ENCODE measurements at places on chromosomes 3 and 15.

- no peak for DNase-seq
Measured at GRCh38 chr3:129016720-129017483, 15.8 kb downstream of the EFCC1 start.

DNA sequence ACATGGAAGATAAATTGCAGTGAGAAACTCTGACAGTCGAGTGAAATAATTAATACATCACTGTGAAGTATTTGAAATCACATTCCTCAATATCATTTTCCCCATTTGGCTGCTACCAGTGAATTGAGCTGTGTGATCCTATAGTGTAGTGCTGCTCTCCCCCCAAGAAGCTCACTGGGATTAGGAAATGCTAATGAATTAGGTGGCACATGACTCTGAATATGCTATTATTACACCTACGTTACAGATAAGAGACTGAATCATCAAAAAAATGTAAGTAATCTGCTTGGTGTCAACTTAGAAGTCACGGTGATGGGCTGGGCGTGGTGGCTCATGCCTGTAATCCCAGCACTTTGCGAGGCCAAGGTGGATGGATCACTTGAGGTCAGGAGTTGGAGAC is 34.7 kb upstream of the SYNM start:
- no peak for DNase-seq

- no peak for DNase-seq
Measured at GRCh38 chr3:132033471-132033870, 1.3 kb downstream of the CPNE4 start.

DNA sequence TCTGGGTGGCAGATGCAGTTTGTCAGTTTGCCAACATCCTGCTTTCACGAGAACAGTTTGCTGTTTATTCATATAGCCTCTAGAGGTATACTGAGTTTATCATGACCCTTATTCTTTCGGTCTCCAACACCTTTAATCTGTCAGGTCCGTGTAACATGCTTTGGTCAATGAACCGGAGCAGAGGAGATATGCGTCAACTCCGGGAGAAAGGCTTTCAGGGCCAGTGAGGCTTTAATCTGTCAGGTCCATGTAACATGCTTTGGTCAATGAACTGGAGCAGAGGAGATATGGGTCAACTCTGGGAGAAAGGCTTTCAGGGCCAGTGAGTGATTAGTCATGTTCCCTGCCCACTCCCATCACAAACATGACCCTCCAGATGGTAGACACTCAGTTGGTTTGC is 16.9 kb upstream of the GPD1L start:
- no peak for DNase-seq

GRCh38 chr3:63967675-63968611 is 55.4 kb downstream of the PSMD6 start:
- DNase-seq = no peak

- DNase-seq = no peak
Measured at GRCh38 chr15:24955531-24955921, 739 bp downstream of the SNRPN start.

- DNase-seq = no peak
Measured at GRCh38 chr3:15903164-15903563, 105.4 kb upstream of the ANKRD28 start.

DNA sequence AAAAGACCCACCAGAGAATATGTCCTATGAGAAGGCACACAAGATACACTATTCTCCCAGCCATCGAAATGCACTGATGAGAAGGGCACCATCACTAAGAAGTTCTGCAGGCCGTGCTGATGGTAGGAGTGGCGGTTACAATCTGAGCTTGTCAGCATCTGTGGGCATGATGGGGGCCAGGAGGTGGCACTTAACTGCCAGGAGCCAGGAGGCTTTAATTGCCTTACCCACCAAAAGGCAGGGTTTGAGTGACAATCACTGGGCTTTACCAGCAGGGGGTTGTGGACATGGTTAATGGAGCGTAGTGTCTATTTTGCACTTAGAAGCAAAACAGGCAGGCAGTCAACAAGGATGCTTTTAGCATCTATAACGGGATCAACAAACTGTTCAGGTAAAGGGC is 16.0 kb upstream of the SQOR start:
- no peak for DNase-seq

- no peak for DNase-seq
Measured at GRCh38 chr3:164883171-164883570, 195.1 kb downstream of the SI start.

- DNase-seq = no peak
Measured at GRCh38 chr3:55631766-55632331, 144.7 kb upstream of the WNT5A start.

GRCh38 chr15:68389041-68389930 is 42.7 kb downstream of the ITGA11 start:
- no peak for DNase-seq

DNA sequence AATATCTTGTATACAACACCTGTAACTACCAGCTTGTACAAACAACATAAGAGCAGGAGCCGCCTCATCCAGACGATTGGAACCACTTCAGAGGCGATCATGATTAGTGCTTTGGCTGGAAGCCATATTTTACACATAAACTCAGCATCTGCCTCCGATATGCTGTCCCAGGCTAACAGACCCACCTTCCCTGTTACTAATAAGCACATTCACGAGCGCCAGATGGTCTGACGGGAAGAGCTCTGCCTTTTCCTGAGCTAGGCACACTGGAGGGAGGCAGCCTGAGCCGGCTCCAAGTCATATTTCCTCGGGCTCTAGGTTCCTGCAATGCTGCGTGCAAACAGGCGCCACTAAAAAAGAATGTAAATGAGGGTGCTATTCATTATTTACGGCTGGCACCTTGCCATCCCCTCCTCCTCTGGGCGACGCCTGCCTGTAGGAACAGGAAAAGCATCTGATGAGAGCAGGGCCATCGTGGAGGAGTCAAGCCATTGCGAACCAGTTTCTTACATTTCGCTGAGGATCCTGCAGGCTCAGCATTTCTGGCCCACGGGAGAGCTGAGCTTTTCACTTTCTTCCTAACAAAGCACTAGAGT is 98.2 kb downstream of the ANXA2 start:
- no peak for DNase-seq

DNA sequence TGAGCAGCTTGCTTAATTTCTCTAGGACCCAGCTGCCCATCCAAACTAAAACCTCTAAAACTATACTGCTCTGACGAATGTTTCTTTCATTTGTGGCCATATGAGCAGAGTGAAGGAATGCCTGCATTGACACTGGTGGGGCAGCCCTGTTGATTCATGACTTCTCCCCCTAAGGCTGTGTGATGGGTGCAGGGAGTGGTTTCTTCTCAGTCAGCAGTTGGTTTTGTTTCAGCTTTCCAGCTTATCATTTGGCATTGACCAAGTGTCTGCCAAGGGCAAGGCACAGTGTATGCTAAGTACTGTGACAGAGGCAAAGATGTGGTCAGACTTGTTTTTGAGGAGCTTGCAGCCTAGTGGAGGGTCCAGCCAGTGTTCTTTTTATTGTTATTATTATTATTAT is 4.7 kb downstream of the ABHD6 start:
- DNase-seq = no peak

DNA sequence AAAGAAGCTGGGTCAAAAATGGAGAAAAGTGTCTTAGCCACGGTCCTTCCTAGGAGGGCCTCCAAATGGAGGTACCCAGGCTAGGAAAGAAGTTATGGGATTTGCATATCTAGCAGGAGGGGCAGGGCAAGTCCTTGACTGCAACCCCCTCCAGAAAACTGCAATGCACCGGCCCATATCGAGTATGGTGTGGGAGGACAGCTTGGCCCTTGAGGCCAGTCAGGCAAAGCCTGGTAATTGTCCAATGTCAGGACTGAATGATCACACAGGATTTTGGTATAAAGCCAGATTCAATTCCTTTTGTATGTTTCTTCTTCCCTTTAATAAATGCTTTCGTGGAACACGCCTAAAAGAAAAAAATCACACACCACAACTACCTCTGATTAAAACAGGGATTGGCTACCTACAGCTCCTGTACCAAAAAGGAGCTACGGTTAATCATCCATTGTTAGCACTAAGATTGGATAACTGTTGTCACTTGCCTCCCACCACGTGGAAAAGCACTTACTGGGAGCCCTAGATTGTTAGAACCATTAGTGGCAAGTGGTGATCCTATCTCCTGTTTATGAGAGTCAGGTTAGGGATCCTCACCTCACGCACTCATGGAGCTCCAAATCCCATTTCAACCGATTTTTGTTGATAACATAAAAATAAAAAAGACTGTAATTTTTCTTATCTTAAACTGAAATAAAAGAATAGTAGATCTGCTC is 1.2 kb downstream of the ZNF770 start:
- DNase-seq = no peak

GRCh38 chr3:11457135-11457534 is 184.9 kb downstream of the ATG7 start:
- no peak for DNase-seq

DNA sequence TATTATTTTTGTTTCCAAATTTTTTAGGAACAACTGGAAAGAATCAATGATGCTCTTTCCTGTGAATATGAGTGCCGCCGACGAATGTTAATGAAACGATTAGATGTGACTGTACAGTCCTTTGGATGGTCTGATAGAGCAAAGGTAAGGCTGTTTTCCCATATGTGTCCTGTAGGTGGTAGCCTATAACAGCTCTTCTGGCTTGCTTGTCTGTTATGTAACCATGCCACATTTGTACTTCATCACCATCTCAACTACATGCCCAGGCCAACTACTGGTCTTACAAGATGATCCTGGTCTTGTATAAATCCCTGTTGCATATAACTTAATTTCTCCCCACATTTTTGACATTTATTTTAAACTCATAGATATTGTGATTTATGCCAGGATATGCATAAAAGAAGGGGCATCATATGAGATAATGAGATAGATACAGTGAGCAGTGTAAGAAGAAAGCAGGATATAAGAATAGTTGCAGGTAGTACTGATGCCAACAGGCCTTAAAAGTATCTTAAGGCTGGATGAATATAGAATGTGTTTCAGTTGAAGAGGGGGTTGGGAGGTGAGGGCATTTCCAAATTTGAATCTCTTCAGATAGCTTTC is 20.3 kb downstream of the FAM98B start:
- no peak for DNase-seq

DNA sequence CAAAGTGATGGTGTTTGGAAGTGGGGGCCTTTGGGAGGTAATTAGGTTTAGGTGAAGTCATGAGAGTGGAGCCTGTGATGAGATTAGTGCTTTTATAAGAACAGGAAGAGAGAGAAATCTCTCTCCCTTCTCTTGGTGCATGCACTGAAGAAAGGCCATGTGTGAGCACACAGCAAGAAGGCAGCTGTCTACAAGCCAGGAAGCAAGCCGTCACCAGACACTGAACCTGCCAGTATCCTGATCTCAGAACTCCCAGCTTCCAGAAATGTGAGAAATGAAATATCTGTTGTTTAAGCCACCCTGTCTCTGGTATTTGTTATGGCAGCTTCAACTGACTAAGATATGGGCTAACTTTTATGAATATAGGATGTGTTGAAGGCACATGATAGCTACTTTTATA is 72.6 kb downstream of the REC114 start:
- no peak for DNase-seq

GRCh38 chr3:55453886-55454496 is 33.1 kb downstream of the WNT5A start:
- DNase-seq = no peak

- DNase-seq = peak; percentile 40
Measured at GRCh38 chr15:99925661-99926461, 192.6 kb upstream of the LYSMD4 start.

DNA sequence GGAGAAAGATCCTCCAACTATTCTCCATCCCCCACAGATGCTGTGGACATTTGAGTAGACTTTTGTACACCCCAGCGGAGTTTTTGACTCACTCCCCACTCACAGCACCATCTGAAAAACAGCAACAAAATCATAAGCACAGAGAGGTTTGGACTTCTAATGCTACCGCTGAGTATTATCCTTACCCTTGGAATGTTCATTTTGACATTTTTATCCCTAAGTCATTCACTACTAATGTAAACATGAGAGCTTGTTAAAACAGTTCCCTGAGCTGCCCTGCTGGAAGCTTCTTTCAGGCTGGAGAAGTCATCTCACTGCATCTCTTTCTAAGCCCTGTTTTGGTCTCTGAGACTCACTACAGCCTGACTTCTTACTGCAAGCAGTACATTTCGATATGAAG is 1045.9 kb downstream of the MCTP2 start:
- DNase-seq = no peak

DNA sequence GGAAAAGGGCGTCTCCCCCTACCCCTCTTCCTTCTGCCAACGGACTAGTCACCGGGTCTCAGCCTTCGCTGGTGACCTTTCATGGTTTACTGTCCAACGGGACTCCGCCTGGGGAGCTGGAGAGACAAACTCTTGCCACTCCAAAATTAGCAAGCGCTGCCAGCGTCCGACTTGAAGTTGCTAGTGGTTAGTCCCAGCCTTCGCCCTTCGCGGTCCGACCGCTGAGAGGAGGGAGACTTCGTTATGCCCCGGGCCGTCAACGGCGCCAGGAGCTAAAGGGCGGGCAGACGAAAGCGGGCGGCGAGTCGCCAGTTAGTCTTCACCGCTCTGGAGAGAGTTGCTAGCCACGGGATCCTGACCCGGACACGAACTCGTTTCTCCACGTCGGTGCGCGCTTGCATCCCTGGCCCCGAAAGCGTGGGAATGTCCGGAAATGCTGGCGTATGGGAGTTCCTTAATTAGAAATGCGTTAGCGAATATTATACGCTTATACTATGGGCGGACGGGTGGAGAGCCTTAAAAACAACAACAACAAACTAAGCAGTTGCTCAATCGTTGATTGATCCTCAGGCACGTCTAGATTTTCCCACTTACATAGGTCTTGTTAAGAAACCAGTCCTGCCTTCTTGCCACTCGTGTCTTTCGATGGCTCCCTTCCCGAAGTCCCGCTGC is 716 bp downstream of the SMC4 start:
- no peak for DNase-seq

DNA sequence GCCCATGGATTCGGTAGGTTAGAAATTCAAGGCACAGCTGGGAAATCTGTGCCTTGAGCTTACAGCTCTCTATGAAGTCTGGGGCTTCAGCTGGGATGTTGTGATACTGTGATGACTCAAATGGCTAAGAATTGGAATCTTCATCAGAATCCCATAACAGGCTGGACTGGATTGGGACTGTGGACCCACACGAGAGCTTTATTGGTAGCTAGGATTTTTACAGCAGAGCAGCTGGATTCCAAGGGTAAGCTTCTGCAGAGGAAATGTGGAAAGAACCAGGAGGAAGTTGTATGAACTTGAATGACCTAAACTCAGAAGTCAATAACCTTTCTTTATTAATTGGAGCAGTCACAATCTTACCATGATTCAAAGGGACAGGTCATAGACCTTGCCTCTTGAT is 1187.1 kb downstream of the ROBO1 start:
- DNase-seq = no peak

DNA sequence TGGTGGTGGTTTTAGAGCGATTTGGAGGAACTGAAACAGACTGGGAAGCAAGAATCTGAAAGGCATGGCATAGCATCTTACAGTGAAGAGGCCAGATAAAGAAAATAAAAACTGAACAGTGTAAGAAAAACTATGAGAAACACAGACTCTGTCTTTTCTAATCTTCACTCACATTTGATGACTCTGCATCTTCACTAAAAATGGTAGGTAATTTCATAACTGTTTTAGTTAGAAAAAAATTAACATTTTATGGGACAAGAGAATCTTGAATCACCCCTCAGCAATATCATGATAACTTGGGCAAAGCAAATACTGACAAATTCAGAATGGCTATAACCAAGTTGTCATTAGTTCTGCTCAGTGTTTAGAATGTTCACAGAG is 812.6 kb downstream of the MCTP2 start:
- DNase-seq = no peak

GRCh38 chr15:98281130-98281529 is 320.6 kb downstream of the ARRDC4 start:
- no peak for DNase-seq

GRCh38 chr3:129224984-129225393 is 24.4 kb upstream of the COPG1 start:
- no peak for DNase-seq

GRCh38 chr3:115503394-115503793 is 119.9 kb upstream of the GAP43 start:
- no peak for DNase-seq
